ENCODE measurements at places on chromosomes 1 and 21.

- no peak for DNase-seq
- H3K4me1 ChIP-seq: peaks cover 40% of the 10 kb centered on the region
- peaks cover 71% of the 10 kb centered on the region for H3K27me3 ChIP-seq
- no peaks in the 10 kb centered on the region for H3K36me3 ChIP-seq
- no peak overlapping the region for H3K4me3 ChIP-seq
Measured at GRCh38 chr1:200892546-200892945, 2.2 kb upstream of the INAVA start.

DNA sequence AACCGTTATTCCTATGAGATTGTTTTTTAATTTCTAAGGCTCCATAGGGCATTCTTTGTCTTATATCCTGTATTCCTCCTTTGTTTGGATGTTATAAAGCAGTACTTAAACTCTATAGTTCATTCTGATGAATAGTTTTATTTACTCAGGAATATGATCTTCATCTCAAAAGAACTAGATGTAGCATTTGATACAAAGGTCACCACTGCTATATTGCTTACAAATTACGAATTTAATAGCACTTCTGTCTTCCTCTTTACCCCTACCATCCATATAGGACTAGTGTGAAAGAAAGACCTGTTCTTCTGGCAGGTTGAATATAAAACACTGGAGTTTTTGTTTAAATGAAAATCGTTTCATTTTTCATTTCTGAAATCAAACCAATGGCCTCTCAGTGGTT lies 468.1 kb upstream of the CXADR start:
- H3K27me3 ChIP-seq: no peaks in the 10 kb centered on the region
- no peak for DNase-seq
- H3K27ac ChIP-seq: no peak overlapping the region
- H3K4me3 ChIP-seq: no peak overlapping the region
- H3K36me3 ChIP-seq: no peaks in the 10 kb centered on the region
- H3K4me1 ChIP-seq: no peaks in the 10 kb centered on the region

GRCh38 chr21:32795802-32796559 lies 24.4 kb upstream of the PAXBP1 start:
- H3K36me3 ChIP-seq: peaks cover 2% of the 10 kb centered on the region
- peaks cover 3% of the 10 kb centered on the region for H3K27me3 ChIP-seq
- H3K4me3 ChIP-seq: no peak overlapping the region
- H3K27ac ChIP-seq: no peak overlapping the region

DNA sequence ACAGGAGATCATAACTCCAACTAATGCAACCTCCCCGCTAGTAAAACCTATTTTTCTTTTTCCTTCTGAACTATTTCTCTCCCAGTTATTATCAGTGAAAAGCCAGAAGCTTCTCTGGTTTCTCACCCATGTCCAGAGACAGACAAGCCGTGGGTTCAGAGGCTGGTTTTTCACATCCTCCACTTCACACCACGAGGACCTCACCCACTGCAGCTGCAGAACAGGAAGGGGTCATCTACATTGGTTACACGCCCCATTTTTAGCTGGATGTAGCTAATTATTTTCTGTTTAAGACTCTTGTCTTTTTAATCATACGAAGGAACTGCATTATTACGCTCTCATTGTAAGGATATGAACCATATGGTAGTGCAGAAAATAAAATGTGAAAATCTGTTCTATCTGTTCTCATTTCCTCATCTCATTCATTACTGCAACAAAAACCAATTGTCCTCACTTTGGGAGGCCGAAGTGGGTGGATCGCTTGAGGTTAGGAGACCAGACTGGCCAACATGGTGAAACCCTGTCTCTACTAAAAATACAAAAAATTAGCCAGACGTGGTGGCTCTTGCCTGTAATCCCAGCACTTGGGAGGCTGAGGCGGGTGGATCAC lies 39.1 kb upstream of the CLDN14 start:
- no peak overlapping the region for H3K27ac ChIP-seq
- peaks cover 5% of the 10 kb centered on the region for H3K4me1 ChIP-seq
- peaks cover 5% of the 10 kb centered on the region for H3K27me3 ChIP-seq
- no peak overlapping the region for H3K4me3 ChIP-seq
- peaks cover 5% of the 10 kb centered on the region for H3K36me3 ChIP-seq

- H3K27me3 ChIP-seq: peaks cover 9% of the 10 kb centered on the region
- peaks cover 16% of the 10 kb centered on the region for H3K4me1 ChIP-seq
- no peak overlapping the region for H3K4me3 ChIP-seq
- H3K36me3 ChIP-seq: no peaks in the 10 kb centered on the region
- DNase-seq: no peak
Measured at GRCh38 chr1:229108598-229109201, 162.2 kb upstream of the RAB4A start.

DNA sequence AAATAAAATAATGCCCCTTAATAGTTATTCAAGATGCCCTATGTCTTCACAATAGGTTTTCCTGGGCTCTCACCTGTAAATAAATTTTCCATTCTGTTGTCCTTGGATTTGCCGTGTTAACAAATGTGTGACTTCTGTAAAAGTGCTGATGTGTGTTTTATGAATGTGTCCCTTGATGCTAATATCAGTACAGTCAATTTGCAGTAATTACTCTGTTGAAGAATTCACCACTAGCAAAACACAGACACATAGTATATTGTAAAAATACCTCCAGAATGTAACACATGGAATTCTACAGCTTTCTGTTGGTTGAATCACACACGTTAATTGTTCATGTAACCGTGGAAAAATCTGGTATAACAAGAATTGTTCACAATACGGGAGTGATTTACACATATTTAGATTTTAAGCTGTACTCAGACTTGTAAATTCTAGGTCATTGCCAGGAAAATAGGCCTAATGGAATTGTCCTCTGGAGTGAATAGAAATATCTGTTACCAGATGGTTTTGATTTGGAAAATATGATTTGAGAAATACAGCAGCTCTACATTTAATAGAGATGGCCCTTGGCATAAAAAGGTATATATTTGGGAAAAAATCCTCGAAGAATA lies 36.7 kb upstream of the KCNK2 start:
- no peak overlapping the region for H3K27ac ChIP-seq
- no peak for DNase-seq
- no peak overlapping the region for H3K4me3 ChIP-seq
- H3K36me3 ChIP-seq: no peaks in the 10 kb centered on the region

DNA sequence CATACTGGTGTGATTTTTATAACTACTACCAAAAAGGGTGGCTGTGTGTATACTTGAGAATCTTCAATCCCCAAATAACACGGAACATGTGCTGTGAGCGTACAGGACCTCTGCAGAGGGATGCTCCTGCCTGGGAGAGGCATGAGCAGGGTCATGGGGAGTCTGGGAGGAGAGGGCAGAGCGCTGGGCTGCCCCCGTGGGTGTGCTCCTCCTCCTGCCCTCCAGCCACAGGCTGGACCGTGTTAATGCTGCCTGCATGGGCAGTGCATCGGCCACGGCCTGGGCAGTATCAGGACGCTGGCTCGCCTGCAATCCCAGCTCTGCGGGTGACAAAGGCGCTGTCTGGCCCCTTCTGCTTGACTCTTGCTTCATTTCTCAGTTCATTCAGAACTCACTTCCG lies 6.2 kb downstream of the CEP104 start:
- H3K27me3 ChIP-seq: no peaks in the 10 kb centered on the region
- no peak overlapping the region for H3K4me3 ChIP-seq
- peaks cover 11% of the 10 kb centered on the region for H3K4me1 ChIP-seq
- no peak for DNase-seq

- H3K27me3 ChIP-seq: no peaks in the 10 kb centered on the region
- DNase-seq: no peak
- H3K27ac ChIP-seq: peak overlapping the region; percentile 94
Measured at GRCh38 chr1:59046134-59046533, 250.8 kb upstream of the FGGY start.

DNA sequence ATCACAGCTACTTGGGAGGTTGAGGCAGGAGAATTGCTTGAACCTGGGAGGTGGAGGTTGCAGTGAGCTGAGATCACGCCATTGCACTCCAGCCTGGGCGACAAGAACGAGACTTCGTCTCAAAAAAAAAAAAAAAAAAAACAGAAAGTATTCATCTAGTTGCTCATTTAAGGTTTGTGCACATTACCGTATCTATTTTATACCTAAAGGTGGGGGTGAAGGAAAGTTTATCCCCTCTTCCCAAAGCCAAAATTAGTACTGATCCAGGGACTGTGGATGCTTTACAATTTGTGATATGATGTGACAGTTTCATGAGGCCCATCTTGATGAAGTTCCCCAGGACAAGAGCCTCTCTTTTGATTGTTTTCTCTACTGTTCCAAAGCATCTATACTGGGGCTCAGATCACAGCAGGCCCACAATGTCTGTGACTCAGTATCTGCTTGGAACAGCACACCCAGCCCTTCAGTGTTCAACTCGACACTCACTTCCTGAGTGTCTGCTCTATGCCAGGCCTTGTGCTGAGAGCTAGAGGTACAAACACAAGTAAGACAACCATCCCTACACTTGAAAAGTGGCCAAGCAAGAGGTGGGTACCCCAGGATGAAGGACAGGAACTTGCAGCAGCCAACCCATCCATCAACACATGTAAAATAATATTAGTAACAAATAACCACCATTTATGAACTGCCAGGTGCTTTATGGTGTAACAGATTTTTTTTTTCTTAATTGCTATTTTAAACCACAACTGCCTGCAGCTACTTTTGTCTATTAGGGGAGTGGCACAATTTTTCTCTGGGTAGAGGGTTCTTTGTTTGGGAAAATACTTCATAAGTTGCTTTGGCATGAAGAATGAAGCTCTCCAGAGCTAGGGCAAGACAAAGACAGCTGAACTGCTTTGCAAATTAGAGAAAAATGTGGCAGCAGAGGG lies 29.0 kb upstream of the KHDRBS1 start:
- no peak overlapping the region for H3K4me3 ChIP-seq
- DNase-seq: no peak
- H3K36me3 ChIP-seq: no peaks in the 10 kb centered on the region
- no peaks in the 10 kb centered on the region for H3K27me3 ChIP-seq
- peaks cover 36% of the 10 kb centered on the region for H3K4me1 ChIP-seq

DNA sequence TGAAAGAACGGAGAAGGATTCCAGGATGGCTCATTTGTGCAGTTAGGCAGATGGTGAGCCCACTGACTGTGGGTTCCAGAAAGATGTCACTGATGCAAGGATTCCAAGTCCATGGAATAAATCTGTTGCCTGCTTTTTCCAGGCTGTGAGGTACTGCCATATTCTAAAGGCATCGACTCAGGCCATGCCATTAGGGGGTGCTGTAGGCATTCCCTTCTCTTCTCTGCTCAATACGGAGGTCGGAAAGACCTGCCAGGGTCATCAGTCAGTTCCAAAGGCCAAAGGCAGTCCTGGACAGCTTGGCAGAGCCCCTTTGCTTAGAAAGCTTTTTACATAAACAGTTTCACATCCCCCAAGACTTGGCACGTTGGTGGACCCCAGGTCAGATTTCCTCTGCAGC lies 31.7 kb upstream of the TMEM125 start:
- no peak overlapping the region for H3K4me3 ChIP-seq
- peaks cover 6% of the 10 kb centered on the region for H3K27me3 ChIP-seq
- H3K27ac ChIP-seq: peak overlapping the region; percentile 65
- peak; percentile 40 for DNase-seq
- H3K36me3 ChIP-seq: peaks cover 6% of the 10 kb centered on the region
- H3K4me1 ChIP-seq: peaks cover 37% of the 10 kb centered on the region

DNA sequence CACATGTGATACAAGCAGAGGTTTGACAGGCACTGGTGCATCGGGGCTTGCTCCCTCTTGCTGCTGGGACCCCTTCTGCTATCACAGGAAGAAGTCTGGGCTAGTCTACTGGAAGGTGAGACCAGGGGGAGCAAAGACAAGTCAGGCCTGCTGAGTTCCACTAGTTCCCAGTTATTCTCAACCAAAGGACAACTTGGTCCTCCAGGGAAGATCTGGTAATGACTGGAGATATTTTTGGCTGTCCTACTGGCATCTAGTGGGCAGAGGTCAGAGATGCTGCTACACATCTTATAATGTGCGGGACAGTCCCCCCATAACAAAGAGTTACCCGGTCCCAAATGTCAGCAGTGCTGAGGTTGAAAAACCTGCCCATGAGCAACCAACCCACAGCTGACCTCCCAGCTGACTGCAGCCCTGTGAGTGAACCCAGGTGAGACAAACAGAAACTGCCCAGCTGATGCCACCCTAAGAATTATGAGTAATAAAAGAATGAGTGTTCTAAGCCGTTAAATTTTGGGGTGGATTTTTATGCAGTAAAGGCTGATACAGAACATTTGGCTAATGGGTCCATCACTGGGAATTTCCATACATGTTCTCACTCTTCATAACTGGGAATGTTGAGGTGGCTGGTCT lies 71.6 kb downstream of the NENF start:
- no peak for DNase-seq
- H3K27me3 ChIP-seq: peaks cover 18% of the 10 kb centered on the region
- peak overlapping the region; percentile 15 for H3K27ac ChIP-seq
- H3K36me3 ChIP-seq: no peaks in the 10 kb centered on the region

Data from stimulated activated naive B cell treated with anti-CD40 and anti-IgM and Interleukin-4, amounts not matched to agents 10 μg/mL and 1 μg/mL and 100 μg/mL, for 72 hours (primary cell).